Activated CD4-positive, alpha-beta T cell treated with anti-CD3 and anti-CD28 coated beads, Interleukin-2, amount 50 U/mL, for 48 hours (primary cell): ENCODE measurements at places on chromosomes 7 and 10.

DNA sequence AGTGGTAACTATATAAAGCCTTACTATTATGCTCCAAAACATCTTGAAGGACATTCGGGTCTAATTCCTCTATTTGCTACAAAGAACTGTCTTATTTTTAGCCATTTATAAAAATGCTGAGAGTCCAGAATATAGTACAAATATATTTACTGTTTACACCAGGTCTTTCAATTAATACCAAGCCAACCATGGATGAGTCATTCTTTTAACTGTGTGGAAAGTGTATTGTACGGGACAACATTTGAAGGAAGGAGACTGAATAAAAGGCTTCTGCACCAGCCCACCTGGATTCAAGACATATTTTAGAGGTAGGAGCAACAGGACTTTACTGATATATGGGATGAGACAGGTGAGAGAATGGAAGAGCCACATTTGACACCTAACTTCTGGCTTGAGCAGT lies 35.4 kb downstream of the MASTL start:
- DNase-seq, result no peak

- peak; percentile 39 for DNase-seq
Observed at GRCh38 chr10:26739071-26739631, 41.6 kb downstream of the PDSS1 start.

GRCh38 chr10:114629824-114630730 lies 28.0 kb downstream of the ABLIM1 start:
- no peak for DNase-seq

DNA sequence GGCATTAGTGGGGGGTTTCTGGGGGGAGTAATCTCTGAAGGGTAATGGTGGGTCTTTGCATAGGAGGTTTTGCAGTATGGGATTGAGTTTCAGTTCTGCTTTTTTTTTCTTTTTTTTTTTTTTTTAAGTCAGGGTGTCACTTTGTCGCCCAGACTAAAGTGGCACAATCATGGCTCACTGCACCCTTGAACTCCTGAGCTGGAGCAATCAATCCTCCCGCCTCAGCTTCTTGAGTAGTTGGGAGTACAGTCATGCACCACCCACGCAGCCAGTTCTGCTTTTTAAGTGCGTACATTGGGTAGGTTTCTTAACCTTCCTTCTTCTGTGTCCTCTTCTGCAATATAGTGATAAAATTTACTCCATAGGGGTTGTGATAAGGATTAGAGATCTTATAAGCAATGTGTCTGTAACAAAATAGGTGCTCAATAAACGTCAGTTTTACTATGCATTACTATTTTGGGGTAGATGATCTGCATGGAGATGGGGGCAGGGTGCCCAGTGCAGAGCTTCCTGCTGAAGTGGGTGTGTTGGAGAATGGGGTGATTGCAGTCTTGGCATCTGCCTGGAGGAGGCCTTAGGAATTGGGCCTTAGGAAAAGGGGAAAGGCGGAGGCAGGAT lies 9.6 kb downstream of the KAZALD1 start:
- DNase-seq, result peak; percentile 38

DNA sequence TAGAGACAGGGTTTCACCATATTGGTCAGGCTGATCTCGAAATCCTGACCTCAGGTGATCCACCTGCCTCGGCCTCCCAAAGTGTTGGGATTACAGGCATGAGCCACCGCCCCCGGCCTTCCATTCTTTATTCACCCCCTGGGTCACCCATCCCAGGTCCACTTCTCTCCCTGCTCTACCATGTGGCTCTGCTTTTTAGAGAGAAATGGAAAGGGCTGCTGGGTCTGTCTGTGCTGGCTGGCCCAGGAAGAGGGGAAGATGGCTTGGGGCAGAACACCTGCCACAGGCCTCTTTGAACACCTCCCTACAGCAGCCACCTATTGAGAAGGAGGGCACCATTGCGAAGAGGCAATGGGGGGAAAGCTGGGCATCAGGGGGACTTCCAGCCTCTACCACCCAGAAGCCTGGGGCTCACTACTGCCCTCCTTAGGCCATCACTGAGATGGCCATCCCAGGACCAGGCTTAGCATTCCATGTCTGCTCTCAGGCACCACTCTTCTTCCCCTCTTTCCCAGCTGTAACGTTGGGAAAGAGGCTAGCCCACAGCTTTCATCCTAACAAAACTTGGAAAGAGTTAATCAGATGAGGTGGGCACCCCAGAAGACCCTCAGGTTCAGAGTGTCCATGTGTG lies 256.3 kb downstream of the GRID1 start:
- no peak for DNase-seq

GRCh38 chr10:76124280-76124679 lies 692.9 kb downstream of the LRMDA start:
- DNase-seq, result no peak

DNA sequence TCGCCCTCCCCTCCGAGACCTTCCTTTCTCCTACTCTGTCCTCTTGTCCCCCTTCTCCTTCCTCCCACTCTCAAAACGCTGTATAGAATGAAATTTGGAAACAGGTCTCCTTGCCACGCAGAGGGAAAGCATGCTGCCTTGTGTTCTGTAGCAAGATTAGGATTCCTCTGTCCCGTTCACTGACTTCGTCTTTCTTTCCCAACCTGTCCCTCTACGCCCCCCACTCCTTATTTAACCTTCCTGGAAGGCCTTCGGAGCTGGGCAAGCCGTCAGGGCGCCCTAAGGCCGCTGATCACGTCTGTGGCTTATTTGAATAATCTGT lies 1.3 kb downstream of the HOXA9 start:
- DNase-seq, result no peak

GRCh38 chr7:151893405-151893923 lies 16.5 kb upstream of the PRKAG2 start:
- DNase-seq, result no peak

DNA sequence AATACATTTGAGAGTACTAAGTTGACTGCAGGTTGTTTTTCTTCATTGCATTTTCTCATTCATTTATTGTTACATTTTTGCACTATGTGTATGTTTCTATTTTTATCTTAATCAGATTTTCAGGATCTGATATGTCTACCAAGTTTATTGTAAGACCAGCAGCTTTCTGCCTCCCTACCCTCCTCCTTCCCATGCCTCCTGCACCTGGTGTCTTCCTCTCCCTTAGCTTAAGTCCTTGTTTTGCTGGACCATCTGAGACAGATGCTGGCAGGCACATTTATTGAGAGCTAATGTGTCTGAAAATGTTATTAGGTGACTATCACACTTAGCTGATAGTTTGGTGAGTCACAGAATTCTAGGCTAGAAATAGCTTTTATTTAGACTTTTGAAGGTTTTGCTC lies 79.6 kb downstream of the ANLN start:
- DNase-seq, result no peak

GRCh38 chr7:77862691-77863090 lies 64.1 kb downstream of the PHTF2 start:
- DNase-seq, result no peak

- DNase-seq, result no peak
Observed at GRCh38 chr7:33509206-33509605, 379.8 kb downstream of the BBS9 start.

DNA sequence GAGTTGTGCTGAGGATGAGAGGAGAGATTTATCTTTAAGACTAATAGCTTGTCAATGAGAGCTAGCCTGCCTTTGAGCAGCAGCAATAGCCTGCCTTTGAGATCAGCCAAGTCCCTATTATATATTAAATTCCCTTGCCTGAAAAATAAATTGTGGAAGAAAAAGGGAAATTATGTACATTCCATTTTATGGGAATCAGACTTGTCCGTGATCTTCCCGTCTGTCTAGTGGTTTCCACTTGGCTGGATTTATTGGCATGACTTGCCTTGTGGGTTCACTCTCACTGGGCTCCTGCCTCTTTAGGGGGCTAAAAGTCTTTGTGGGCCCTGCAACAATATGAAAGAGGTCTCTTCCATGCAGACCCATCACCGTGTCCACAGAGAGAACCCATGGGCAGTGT lies 171.7 kb upstream of the FRMD4A start:
- DNase-seq, result no peak

- DNase-seq, result no peak
Observed at GRCh38 chr10:47029181-47030009, 118.2 kb downstream of the PTPN20 start.
